ENCODE measurements at places on chromosomes 2 and 18.
A peak's percentile ranks its signal among the peaks of the same experiment; 100 is the strongest.

- no peak for DNase-seq
Measured at GRCh38 chr2:145601361-145601925, 1081.5 kb upstream of the ZEB2 start.

- DNase-seq = no peak
Measured at GRCh38 chr2:30237239-30237965, 6.1 kb downstream of the LBH start.

- no peak for DNase-seq
Measured at GRCh38 chr2:196088203-196088602, 19.6 kb upstream of the DNAH7 start.

- DNase-seq = no peak
Measured at GRCh38 chr18:6830916-6831315, 101.4 kb downstream of the ARHGAP28 start.

GRCh38 chr2:217530392-217531090 lies 472.3 kb downstream of the TNS1 start:
- peak; percentile 66 for DNase-seq

- no peak for DNase-seq
Measured at GRCh38 chr2:202508686-202509085, 126.1 kb upstream of the FAM117B start.

- no peak for DNase-seq
Measured at GRCh38 chr2:58720033-58720769, 479.1 kb upstream of the FANCL start.

DNA sequence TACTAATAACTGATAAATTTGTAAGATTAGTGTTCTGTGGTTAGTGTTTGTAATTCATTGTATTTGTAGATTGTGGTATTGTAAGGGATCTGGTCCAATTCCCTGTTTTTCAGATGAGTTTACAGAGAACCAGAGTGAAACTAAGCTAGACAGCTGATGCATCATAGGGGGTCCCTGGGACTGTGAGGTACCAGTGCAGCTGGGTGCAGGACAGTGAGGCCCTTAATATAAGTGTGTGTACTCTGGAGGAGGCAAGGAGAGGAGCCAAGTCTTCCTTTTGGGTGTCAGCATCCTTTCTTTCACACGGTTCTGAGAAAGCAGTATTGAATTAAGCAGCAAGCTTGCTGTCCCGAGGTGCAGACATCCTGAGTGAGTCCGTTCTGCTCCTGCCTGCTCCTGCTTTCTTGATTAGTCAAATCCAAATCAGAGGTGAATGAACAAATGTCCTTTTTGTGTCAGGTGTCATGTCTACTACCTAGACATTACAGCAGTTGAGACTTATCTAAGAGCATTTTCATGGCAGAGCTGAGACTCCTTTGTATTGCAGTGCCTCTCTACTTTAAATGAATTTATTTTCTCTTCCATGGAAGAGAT lies 194.9 kb downstream of the MCFD2 start:
- DNase-seq = no peak

DNA sequence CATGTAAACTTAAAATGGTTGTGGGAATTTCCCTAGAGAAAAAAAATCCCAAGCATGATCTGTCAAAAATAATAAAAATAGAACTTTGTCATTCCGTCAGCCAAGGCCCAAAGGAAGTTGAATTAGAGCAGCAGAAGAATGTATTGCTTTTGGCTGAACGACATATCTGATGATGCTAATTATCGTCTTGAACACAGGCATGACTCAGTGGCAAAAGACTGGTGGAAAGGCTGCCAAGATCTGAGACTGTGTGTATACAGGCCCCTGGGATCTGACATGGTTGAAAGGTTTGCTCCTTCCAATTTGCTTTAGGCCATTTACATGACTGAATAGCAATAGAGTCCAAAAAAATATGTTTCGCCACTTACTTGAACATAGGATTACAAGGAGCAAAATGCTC lies 1057.1 kb upstream of the CRIM1 start:
- no peak for DNase-seq

- DNase-seq = no peak
Measured at GRCh38 chr2:207896525-207897285, 127.0 kb upstream of the FZD5 start.

GRCh38 chr2:68246396-68246795 lies 5.9 kb downstream of the PPP3R1 start:
- DNase-seq = no peak

- no peak for DNase-seq
Measured at GRCh38 chr18:67300498-67300897, 216.0 kb downstream of the DSEL start.

DNA sequence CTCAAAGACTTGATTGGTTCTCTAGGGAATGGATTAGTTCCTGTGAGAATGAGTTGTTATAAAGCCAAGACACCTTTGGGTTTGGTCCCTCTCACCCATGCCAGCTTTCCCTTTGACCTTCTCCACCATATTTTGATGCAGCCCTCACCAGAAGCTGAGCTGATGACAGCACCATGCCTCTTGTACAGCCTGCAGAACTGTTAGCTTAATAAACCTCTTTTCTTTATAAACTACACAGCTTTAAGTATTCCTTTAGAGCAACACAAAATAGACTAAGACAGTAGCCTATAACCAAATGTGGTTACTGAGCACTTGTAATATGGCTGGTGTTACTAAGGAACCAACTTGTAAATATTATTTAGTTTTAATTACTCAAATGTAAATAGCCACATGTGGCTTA lies 55.1 kb downstream of the BAZ2B start:
- DNase-seq = no peak

DNA sequence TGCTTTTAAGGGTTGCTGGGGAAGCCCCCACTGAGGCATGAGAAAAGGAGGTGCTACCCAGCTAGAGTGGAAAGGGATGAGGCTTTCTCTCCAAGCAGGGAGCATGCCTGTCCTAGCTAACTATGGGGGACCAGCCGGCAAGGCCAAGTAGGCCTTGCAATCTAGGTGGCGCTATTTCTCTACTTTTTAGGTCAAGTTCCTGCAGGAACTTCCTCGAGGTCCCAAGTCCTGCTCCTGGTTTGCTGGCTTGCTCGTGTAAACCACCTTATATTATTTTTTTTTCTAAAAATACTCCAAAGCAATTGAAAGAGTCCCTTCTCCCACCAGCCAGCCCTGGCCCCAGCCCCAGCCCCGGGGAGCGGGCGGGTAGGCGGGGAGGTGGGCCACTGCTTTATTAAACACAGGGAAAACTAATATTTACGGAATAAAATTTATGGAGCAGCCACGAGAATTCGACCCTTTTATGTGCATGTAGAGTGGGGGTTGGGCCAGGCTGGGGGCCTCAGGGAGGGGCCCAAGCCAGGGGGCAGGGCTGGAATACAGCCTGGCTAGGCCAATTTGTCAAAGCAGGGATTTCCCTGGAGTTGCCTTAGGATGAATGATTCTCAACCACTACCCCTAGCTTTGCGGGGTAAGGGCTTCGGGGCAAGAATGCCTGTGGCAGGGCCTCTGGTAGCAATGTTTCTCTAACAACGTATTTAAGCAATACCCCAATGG lies 12.8 kb upstream of the IHH start:
- DNase-seq = no peak

All from uterus (tissue), 4 donors.